ENCODE measurements at places on chromosomes 4 and X.

GRCh38 chrX:79511799-79512198 is 144.7 kb upstream of the ITM2A start:
- no peak for DNase-seq

DNA sequence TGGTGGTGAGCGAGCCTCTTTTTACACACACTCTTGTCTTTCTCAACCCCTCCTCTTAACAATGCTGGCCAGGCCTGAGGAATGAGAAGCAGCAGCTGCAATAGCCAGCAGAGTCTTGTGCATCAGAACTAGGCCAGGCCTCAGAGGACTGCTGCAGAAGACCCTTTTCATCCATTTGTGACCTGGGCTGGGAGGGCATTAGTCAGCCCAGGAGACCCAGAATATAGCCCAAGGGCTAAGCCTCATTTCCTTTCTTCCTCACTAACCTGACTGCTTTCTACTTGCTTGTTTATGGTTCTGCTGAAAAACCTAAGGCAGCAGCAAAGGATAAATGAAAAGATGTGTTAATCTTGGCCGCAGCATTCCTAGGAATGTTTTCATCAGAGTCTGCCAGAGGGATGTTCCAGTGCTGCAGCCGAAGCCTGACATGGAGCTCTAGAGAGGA is 254.7 kb upstream of the AR start:
- no peak for DNase-seq

DNA sequence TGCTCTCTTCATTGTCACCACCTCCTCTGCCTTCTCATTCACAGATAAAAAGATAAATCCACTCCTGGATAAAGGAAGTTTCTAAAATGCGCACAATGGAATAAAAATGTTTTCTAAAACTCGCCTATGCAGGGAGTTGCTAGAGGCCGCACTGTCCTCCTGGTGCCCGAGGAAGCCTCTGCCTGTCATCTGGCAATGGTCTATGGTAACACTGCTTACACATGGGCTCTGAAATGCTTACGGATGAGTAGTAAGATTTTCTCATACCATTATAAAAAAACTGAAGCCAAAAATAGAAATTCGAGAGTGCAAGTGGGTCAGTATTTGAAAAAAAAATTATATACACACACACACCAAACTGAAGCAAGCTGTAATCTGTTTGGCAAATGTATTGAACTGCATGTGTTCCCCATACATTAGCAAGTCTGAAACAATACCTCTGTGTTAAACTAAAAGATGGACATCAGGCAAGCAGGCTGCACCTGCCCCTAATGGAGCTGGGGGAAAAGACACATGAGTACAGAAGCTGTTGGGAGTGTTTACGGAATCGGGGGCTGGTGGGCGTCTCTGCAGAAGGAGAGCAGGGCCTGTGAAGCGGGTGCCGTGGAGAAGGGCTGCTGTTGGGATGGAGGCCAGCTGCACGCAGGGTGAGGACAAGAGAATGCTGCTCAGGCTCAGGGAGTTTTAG is 103.3 kb upstream of the FAT1 start:
- no peak for DNase-seq

DNA sequence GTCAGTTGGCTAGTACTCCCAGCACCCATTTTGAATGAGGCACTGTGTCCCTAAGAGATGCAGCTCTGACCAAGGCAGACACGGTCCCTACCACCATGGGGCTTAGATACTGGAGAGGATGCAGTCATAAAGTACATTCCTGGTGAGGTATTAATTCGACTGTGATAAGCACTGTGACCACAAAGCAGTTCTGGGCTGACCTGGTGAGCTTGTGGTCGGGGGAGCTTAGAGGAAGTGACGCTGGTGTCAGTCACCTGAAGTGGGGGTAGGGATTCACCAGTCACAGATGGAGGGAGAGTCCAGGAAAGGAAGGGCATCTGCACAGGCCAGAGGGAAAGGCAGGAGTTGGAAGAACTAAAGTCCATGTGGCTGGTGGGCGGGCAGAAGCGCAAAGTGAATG is 15.8 kb upstream of the CLTRN start:
- no peak for DNase-seq

GRCh38 chr4:25580633-25581467 is 74.8 kb upstream of the SLC34A2 start:
- no peak for DNase-seq

- no peak for DNase-seq
These were observed 89.7 kb downstream of the LRP2BP start for GRCh38 chr4:185305979-185306442.

DNA sequence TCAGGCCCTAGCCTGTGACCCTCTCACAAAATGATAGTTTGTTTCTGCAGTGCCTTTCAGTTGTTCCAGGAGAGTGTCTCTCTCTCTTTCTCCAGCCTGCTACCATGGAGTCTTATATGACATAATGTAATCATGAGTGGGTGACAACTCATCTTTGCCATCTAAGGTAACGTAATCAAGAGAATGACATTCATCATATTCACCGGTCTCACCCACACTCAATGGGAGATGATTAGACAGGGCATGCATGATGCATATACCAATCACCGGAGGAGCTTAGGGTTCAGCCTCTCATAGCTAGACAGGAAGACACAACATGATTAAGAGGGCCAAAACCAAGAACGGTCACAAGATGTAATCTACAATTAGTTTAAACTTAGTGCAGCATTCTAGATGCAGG is 97.1 kb upstream of the FAM9B start:
- DNase-seq: no peak

GRCh38 chr4:66769441-66769840 is 775.9 kb downstream of the CENPC start:
- DNase-seq: no peak

GRCh38 chrX:17525762-17526555 is 151.0 kb downstream of the NHS start:
- no peak for DNase-seq
